ENCODE measurements at places on chromosomes 1 and 21. TPM values are rescaled to one million over a fixed set of nuclear protein-coding genes. Genes with fewer than 3 reads are reported as not detected.

DNA sequence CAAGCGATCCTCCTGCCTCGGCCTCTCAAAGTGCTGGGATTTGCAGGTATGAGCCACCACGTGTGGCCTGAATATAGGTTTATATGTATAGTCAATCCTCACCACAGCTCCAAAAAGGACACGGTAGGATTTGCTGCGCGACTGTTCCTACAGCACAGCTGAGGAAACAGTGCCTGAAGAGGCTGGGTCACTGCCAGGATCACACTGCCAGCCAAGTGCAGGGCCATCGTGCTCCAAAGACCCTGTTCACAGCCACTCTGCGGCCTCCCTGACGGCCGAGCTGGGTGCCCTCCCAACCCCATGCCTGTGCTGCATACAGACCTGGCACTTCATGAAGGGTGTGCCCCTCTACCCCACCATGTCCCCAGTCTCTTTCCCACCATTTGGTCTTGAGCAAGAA lies 71.4 kb downstream of the MRPL37 start:
- DNase-seq: no peak

DNA sequence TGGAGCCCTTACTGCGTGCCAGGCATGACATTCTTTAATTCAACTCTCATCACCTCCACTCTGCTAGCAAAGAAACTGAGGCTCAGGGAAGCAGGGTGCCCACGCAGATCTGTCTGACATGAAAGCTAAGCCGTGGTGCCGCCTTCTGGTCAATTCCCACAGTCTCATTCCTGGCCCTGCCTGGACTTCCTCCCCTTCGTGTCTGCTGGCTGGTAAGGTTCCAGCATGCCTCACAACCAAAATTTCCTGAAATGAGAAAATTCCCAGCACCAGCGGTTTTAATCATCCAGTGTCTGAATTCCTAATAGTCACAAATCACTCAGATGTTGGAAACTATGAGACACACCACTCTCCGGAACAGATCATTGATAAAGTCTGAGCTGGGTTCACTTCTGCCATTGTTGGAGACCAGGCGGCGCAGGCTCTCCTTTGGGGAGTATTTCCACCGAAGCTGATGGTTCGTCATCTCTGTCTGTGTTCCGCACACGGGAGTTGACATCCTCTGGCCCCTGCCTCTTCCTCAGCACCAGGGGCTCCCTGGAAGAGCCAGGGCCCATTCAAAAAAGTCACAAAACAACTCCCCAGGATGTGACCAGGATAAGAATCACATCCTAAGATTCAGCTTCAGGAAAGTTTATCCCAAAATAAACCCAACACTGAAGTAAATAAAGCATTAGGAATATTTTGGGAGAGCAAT lies 167.7 kb downstream of the PLPP3 start:
- no peak for DNase-seq

- DNase-seq: no peak
Observed at GRCh38 chr21:37074546-37074945, 1.5 kb downstream of the TTC3 start.

DNA sequence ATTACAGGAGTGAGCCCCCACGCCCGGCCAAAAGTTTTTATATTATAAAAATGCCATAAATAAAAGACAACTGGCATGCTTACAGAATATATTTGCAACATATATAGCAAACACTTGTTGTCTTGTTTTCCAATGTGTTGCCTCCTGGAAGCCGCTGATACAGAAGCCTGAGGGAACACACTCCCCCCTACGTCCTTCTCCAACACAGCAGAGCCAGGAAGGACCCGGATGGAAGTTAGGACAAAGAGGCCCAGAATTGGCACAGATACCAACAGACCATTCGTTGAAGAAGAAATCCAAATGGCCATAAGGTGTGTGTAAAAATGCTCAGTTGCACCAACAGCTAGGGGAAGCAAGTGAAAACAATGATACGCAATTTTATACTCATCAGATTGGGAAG lies 1.3 kb upstream of the PLA2G5 start:
- DNase-seq: no peak

- no peak for DNase-seq
Observed at GRCh38 chr1:167111868-167112709, 18.2 kb downstream of the STYXL2 start.

BSND gene
- 0.19 TPM for total RNA-seq

- no peak for DNase-seq
Observed at GRCh38 chr1:173856903-173857302, 10.9 kb downstream of the GAS5 start.

GRCh38 chr1:9764550-9764949 lies 59.2 kb downstream of the CLSTN1 start:
- DNase-seq: no peak

GRCh38 chr1:117838911-117839310 lies 90.5 kb downstream of the GDAP2 start:
- no peak for DNase-seq

GRCh38 chr21:38712071-38712470 lies 93.7 kb upstream of the ETS2 start:
- DNase-seq: peak; percentile 52

- DNase-seq: no peak
Observed at GRCh38 chr1:18725231-18725895, 94.7 kb downstream of the PAX7 start.

DNA sequence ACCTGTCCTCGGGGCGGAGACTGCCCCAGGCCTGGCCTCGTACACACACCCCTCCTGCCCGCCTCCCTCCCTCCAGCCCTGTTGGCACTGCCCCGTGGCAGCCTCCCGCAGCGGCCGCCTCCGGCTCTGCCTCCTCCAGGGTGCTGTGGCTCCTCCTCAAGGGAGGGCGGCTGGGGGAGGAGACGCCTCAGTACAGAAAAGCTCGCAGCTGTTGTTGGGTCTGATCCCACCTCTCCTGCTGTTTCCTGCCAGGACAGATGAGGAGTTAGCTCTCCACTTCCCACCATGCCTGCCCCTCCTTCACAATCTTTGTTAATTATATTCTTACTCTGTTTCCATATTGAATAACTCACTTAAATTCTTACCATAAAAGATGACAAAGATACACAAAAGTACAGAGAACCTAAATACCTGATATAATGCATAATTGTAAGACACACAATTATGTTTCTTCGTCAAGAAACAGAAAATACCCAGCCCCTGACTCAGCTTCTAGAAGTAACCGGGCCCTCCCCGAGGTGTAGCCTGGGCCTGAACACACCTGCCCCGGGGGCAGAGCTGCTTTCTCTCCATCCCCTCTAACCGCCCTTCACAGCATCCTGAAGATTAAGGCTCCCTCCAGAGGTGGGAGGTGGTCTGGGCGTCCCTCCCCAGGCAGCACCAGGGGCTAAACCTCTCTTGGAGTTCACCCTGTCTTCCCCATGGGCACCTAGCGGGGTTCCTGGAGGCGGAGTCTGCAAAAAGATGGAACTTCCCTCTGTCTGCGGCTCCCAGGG lies 30.6 kb upstream of the COL6A1 start:
- DNase-seq: peak; percentile 62

All from testis (tissue), 5 donors.